ENCODE measurements at places on chromosomes 7 and 10.

GRCh38 chr7:152663931-152664330 is 12.0 kb downstream of the XRCC2 start:
- DNase-seq = no peak

DNA sequence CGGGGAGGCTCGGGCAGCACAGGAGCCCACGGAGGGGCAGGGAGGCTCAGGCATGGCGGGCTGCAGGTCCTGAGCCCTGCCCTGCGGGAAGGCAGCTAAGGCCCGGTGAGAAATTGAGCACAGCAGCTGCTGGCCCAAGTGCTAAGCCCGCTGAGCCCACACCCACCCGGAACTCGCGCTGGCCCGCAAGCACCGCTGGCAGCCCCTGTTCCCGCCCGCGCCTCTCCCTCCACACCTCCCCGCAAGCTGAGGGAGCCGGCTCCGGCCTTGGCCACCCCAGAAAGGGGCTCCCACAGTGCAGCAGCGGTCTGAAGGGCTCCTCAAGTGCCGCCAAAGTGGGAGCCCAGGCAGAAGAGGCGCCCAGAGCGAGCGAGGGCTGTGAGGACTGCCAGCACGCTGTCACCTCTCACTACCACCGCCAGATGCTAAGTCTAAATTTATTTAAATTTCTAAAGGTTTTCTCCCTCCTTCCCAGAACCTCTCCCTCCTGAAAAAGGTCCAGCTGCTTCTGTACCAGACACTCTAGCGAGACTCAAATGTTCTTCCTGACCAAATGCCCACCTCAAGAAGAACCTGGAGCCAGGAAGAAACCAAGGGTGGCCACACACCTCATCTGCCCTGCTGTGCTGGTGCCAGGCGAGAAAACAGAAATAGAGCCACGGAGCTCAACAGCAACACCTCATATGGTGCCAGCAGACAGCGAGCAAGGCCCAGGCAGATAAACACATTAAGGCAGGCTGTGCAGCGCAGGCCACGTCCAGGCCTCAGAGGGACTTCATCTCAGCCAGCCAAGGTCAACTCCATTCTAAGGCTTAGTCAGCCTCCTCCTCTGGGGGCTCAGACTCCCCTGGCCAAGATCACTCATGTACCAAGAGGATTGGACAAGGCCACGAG is 47.0 kb downstream of the KCNMA1 start:
- DNase-seq = no peak

- DNase-seq = peak; percentile 98
Measured at GRCh38 chr10:126663328-126663727, 7.2 kb downstream of the C10orf90 start.

- DNase-seq = no peak
Measured at GRCh38 chr10:61834519-61834918, 67.0 kb upstream of the ARID5B start.

- no peak for DNase-seq
Measured at GRCh38 chr7:112699725-112700513, 90.3 kb downstream of the TMEM168 start.

GRCh38 chr7:2521952-2522591 is 2.5 kb downstream of the LFNG start:
- no peak for DNase-seq

DNA sequence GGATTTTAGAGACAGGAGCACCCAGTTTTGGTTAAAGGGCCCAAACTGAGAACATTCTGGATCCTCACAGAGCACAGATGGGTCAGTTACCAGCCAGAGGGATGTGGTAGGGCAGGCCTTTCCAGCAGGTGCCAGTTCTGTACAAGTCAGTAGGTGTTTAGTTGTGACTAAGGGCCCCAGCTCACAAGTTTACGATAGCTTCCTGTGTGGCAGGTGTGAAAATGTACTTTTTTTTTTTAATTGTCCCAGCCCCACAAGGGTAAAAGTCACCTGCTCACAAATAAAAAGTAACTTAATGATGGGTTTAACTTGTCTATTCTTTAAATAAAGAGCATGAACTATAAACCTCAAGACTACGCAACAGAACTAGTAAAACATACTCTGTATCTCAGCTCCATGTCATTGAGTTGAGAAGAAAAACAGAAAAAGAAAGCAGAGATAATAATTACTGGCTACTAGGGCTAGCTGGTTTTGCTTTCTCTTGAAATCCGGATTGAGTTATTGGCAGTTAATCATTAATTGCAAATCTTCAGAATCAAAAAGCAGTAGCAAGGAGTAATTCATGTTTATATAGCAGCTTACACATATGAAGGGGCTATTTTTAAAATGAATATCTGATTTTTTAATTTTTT is 15.4 kb downstream of the NFE2L3 start:
- DNase-seq = no peak

GRCh38 chr10:45417746-45418145 is 43.7 kb downstream of the ALOX5 start:
- DNase-seq = no peak
